ENCODE measurements at places on chromosomes 12 and 14.

GRCh38 chr12:68559984-68560850, 50.5 kb upstream of the RAP1B start:
- H3K4me1 ChIP-seq = no peaks in the 10 kb centered on the region
- no peak for DNase-seq
- H3K4me3 ChIP-seq = no peak overlapping the region

- no peak for DNase-seq
- no peaks in the 10 kb centered on the region for H3K36me3 ChIP-seq
- no peaks in the 10 kb centered on the region for H3K4me1 ChIP-seq
Measured at GRCh38 chr12:45827974-45828373, 98.5 kb downstream of the ARID2 start.

DNA sequence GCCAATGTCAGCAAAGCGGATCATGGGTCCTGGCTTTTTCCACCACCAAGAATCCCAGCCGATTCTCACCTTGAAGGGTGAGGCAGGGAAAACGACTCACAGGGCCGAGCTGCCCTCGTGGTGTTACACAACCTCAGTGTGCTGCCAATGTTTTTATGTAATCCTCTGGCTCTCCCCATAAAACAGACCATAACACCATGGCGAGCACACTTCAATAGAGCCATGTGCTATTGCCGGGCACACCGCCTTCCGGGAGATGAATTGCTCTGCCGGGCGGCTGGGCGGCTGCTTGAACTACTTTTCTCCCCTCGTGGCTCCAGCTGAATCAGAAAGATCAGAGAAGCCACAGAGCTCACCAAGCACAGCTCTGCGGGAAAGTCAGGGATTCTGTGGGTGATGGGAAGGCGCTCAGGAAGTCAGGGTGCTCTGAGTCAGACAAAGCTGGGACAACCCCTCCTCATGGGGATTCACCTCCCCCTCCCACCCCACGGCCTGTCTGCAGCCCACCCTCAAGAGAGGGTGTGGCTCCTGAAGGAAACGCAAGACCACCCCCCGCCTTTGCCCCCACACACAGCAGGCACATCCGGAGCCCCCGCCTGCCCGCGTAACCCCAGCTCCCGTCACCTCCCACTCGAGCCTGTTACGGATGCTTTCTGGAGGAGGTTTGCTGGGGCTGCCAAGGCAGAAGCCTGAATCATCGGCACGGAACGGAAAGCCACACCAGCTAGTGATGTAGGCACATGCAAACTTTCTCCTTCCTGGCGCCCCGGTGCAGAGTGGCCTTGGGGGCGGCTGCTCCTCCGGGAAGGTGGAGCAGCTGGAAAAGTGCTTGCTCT, 1.8 kb downstream of the GALNT9 start:
- no peak for DNase-seq
- peaks cover 24% of the 10 kb centered on the region for H3K4me1 ChIP-seq
- H3K4me3 ChIP-seq = peak overlapping the region; percentile 7
- no peak overlapping the region for H3K27ac ChIP-seq
- H3K36me3 ChIP-seq = no peaks in the 10 kb centered on the region

DNA sequence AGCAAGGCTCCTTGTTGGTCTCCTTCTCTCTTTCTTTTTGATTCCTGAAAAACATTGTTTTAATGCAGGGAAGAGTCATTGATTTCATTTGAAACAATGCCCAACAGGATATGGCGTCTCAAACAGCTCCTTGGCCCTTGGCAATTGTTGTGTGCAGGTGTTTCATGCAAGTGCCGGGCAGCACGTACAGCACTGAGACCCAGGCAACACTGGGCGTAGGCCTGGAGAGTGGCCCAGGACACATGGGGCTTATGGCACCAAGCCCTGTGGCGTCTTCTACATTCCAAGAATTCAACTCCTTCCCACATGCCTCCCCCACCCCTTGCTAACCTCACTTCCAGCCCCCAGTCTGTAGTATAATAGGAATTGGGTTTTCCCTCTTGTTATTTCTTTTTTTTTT, 230.4 kb downstream of the SPTSSA start:
- H3K36me3 ChIP-seq = no peaks in the 10 kb centered on the region
- DNase-seq = peak; percentile 9
- no peak overlapping the region for H3K4me3 ChIP-seq
- H3K27ac ChIP-seq = no peak overlapping the region
- no peaks in the 10 kb centered on the region for H3K27me3 ChIP-seq

GRCh38 chr12:553216-554000, 93.7 kb downstream of the B4GALNT3 start:
- no peak overlapping the region for H3K27ac ChIP-seq
- H3K4me1 ChIP-seq = peaks cover 6% of the 10 kb centered on the region
- no peak overlapping the region for H3K4me3 ChIP-seq

DNA sequence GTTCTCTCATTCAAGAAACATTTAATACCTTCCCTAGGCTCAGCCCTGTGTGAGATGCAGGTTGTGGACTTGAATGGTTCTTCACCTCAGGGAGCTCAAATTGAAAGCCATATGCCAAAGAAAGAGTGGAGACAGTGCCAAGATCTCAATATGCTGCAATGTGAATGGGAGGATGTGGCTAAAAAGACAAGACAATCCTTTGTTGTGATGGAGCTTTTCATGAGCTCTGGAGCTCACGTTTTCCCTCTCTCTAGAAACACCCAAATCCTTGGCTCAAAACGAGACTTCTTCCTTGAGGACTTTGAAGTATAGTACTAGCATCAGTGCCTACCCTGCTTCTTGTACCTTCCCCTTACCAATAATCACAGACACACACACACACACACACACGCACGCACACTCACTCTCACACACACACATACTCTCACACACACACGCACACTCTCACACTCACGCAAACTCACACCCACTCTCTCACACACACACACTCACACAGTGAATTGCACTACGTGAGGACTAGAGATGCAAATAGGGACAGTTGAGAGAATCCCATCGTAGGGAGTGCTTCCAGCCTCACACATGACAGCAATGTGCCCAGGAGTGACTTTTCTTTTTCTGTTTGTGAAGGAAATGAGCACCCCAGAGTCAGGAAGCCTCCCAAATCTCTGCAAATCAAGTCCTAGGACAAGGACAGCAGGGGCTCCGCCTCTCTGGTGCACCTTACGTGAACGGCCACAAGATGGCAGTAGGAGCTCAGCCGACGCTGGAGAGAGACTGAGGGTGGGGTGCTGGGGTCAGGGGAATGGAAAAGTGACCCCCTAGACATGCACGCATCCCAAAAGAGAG, 231.4 kb downstream of the PCNX1 start:
- H3K4me1 ChIP-seq = peaks cover 2% of the 10 kb centered on the region
- H3K27me3 ChIP-seq = no peaks in the 10 kb centered on the region
- H3K27ac ChIP-seq = no peak overlapping the region
- DNase-seq = peak; percentile 56
- no peak overlapping the region for H3K4me3 ChIP-seq

DNA sequence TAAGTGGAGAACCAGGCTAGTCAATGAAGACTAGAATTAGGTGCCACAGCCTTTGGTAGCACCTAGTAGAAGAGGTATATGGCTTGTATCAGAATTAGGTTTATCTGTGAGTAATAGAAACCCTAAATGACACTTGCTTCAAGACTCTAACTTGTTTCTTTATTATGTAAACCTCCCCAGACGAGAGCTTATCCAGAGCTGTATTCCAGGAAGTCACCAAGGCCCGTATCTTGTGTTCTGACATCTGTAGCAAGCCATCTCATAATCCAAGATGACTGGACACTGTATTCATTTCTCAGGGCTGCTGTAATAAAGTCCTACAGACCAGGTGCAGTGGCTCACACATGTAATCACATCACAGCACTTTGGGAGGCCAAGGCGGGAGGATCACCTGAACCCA, 56.7 kb upstream of the PPP1R12A start:
- no peaks in the 10 kb centered on the region for H3K27me3 ChIP-seq
- no peaks in the 10 kb centered on the region for H3K4me1 ChIP-seq
- H3K27ac ChIP-seq = no peak overlapping the region
- H3K4me3 ChIP-seq = no peak overlapping the region

DNA sequence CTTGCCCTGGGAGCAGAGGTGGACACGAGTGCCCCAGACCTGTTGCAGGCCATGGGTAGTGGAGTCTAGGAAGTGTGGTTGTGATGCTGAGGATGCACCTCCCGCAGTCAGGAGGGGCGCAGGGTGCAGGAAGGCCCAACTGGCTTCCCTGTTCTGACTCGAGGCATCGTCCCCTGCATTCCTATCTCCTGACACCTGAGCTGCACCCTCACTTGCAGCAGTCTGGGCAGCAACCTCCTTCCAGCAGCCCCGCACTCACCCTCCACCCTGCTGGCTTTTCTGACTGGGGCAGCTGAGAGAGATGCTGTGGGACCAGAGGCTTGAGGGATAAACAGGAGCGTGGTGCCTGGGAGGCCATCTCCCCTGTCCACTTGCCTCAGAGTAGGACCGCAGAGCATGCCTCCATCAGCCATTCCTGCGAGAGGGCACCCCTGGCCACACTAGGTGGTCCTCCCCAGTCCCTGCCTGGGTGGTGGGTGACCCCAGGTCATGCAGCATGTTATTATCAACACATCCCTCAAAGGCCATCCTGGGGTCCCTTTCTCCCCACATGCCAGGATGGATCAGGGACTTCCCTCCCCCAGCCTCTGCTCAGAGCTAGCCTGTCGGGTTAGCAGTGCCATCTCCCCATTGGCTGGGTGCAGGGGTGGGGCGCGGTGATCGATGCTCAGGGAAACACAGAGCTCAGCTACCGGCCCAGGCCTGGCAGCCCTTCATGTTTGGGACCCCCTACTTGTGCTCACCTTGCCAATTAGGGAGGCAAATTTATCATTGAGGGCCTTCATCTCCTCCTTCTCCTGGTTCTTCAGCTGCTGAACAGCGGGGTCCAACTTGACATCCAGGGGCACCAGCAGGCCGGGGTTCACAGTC, 719 bp downstream of the KRT80 start:
- no peaks in the 10 kb centered on the region for H3K36me3 ChIP-seq
- H3K27ac ChIP-seq = peak overlapping the region; percentile 50
- peaks cover 14% of the 10 kb centered on the region for H3K4me1 ChIP-seq
- no peak overlapping the region for H3K4me3 ChIP-seq

GRCh38 chr14:51883232-51883631, 22.8 kb downstream of the GNG2 start:
- DNase-seq = no peak
- no peak overlapping the region for H3K4me3 ChIP-seq
- no peaks in the 10 kb centered on the region for H3K27me3 ChIP-seq
- no peak overlapping the region for H3K27ac ChIP-seq
